Fibroblast of mammary gland (primary cell): ENCODE measurements at places on chromosomes 16 and 17.

DNA sequence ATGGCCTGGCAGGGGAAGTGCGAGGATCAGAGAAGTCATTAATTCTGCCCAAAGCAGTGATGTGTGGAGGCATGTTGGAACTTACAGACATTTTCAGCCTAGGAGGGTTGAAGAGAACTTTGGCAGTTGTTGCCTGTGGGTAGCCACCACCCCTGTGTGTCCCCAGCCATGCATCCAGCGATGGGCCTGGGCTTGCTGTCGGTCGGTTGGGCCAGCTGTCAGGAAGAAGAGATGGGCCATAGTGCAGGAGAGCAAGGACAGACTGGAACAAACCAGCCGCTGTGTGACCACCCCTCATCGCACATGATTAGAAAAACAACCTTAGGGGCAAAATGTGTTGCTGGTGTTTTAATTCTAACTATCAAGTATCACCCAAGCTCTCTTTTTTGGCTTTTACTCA, 173.7 kb downstream of the CNTNAP4 start:
- no peak for DNase-seq

- no peak for DNase-seq
Measured at GRCh38 chr17:48719642-48720265, 2.6 kb downstream of the PRAC1 start.

DNA sequence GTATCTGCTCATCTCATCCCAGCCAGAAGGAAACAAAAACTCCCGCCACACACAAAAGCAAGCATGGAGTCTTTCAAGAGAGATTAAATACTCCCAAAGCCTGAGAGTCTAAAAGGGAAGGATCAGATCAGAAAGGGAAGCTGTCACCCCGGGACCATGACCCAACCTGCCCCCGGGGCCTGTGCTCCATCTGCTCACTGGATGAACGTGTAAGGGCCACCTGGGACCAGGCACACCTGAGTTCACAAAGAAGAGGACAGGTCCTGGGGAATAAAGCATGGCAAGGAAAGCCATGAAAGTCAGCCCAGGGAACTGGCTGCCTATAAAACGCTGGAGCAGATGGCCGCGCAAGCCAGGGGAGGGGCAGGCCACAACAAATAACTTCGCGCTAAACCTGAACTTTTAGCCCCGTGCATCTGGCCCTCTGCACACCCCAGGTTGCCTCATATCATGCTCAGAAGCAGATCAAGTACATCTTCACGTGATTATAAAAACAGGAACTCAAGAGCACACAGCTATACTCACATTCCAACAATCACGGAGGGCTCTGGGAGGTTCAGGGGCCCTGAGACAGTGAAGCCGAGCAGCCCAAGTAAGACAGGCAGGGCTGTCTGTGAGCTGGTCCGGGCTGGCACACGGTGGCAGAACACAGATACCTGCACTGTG, 3.4 kb downstream of the TMEM11 start:
- DNase-seq: no peak

GRCh38 chr16:67346341-67346740, 19.7 kb downstream of the LRRC36 start:
- DNase-seq: no peak

GRCh38 chr17:41009301-41009760, 403 bp upstream of the KRTAP3-1 start:
- DNase-seq: no peak

GRCh38 chr16:77881355-77882030, 93.1 kb downstream of the VAT1L start:
- no peak for DNase-seq

DNA sequence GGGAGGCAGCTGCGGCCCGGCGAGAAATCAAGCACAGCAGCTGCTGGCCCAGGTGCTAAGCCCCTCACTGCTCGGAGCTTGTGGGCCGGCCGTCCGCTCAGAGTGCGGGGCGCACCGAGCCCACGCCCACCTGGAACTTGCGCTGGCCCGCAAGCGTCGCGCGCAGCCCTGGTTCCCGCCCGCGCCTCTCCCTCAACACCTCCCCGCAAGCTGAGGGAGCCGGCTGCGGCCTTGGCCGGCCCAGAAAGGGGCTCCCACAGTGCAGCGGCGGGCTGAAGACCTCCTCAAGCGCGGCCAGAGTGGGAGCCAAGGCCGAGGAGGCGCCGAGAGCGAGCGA, 92.9 kb downstream of the HAPSTR1 start:
- no peak for DNase-seq

DNA sequence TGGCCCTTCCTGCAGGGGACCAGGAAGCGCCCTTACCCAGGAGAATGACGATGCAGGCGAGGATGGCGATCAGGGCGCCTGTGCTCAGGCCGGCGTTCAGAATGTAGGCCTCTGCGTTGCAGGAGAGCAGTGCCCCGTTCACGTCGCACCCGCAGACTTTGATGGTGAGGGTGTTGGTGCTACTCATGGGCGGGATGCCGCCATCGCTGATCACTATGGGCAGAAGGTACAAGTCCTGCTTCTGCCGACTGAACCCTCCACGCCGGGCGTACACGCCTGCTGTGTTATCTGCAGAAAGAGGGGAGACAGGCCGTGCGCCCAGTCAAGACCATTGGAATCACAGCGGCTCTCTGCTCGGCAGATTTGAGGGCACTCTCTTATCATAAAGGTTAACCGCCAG, 171.1 kb downstream of the CDH11 start:
- no peak for DNase-seq

GRCh38 chr16:27430923-27431484, 29.0 kb downstream of the IL21R start:
- peak; percentile 47 for DNase-seq

- no peak for DNase-seq
Measured at GRCh38 chr17:41762841-41763240, 23.7 kb downstream of the JUP start.

DNA sequence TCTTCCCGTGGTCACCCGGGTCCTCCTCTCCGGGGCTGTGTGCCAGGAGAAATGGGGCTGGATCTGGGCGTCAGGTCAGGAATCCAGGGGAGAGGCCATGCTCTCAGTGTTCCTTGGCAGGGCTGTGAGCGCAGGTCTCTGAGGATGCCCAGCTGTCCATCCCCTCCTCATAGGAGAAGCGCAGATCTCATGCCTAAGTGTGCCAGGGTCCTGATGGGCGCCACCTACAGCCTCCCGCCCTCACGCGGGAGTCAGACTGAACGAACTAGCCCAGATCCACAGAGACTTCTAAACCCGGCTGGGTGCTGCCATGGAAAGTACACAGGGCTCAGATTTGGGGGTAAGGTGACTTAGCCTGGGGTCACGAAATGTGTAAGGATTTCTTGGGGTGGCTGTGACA, 24.3 kb downstream of the MGRN1 start:
- DNase-seq: no peak

GRCh38 chr17:81898029-81898866, 3.8 kb upstream of the NPB start:
- peak; percentile 98 for DNase-seq

- DNase-seq: no peak
Measured at GRCh38 chr17:33447090-33447489, 154.0 kb upstream of the ASIC2 start.

- peak; percentile 93 for DNase-seq
Measured at GRCh38 chr17:46044286-46044928, 45.4 kb downstream of the STH start.

GRCh38 chr17:8675306-8675705, 44.8 kb upstream of the MYH10 start:
- DNase-seq: no peak

DNA sequence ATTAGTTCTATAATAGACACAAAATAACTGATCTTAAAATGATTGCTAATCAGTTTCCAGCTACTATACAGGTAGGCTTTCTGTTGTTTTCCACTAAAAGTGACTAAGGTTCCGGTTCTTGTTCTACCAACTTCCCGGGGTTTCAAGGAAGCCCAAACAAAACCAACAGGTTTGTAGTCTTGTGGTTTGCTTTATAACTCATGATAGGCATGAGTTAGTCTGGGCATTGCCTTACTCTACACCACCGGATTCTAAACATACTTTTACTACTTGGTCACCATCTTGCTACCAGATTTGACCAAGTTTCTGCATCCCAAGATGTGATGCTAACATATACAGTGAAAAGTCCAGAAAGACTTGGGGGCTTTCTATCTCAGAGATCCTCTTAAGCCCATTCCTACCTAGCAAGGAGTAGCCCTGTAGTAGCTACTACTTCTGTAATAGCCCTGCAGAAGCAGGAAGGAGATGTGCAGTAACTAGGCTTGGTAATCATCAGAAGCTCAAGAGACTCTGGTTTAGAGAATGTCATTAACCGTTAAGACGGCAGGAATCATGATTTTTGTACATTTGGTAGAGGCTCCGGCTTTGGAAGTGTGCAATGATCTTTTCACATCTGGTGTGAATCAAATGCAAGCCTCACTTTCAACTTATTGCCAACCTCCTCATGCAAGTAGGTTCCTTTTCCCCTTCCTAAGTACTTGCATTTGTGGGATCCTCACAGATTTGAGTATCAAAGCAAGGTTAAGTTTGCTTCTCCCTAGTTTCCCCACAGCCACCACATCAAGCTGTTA, 1.6 kb downstream of the FAM117A start:
- no peak for DNase-seq

DNA sequence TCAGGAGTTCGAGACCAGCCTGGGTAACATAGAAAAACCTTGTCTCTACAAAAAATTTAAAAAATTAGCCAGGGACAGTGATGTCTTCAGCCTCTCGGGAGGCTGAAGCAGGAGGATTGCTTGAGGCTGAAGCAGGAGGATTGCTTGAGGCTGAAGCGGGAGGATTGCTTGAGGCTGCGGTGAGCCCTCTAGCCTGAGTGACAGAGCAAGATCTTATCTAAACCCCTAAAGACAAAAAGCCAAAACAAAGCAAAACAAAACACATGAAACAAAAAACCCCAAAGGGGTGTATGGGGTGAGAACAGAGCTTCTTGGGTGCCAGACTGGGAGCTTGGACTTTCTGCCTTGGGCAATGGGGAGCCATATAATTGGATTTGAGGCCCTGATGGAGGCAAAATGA, 2.6 kb downstream of the SPNS3 start:
- no peak for DNase-seq

DNA sequence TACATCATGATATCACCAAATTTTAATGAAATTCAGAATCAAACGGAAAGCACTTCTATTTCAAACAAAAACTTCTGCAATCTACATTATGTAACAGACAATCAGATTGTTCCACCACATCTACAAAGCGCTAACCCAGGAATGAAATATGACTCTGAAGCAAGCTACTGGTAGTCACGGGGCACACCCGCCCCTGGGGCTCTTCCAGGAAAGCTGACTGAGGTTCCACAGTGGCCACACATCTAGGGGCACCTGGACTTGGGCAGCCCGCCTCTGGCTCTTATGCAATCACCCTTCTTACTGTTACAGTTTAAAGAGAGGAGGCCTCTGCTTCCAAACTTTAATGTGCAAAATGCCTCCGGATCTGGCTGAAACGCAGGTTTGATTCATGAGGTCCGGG, 27.5 kb downstream of the ZCCHC14 start:
- peak; percentile 94 for DNase-seq

DNA sequence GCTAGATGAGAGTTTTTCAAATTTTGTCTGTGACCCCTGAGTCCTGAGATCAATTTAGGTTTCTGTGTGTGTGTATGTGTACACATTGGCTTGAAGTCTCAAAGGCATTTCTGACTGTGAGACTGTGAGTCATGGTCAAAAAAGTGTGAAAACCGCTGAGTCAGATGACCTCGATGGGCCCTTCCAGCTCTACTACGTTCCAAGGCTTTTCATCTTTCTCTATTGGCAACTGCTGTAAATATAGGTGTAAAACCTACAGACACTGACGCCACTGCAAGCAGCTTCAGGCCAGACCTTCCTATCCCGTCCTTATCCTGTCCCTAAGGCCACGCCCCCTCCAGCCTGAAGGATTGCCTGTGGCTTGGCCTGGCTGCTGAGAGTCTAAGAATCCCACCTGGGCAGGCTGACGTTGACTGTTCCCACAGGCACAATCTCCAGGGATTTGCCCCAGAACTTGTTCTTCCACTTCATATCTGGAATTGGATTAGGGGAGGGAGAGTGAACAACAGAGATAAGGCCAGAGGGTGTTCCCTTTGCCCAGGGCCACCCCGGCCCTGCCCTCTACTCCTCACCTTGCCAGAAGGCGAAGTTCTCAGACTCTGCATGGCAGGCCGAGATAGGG, 11.3 kb downstream of the OSBPL7 start:
- peak; percentile 94 for DNase-seq

GRCh38 chr16:35733278-35733965, 2274.0 kb downstream of the TP53TG3F start:
- DNase-seq: no peak
